Stimulated activated CD8-positive, alpha-beta memory T cell treated with anti-CD3 and anti-CD28 coated beads, Interleukin-2, amount 100 ng/mL, for 1 hour (primary cell): ENCODE measurements at places on chromosomes 5 and 9.

- no peak for DNase-seq
These were observed 312.3 kb downstream of the MED10 start for GRCh38 chr5:6066016-6066415.

GRCh38 chr9:32172256-32172655, 212.2 kb upstream of the ACO1 start:
- no peak for DNase-seq

- no peak for DNase-seq
These were observed 120.7 kb downstream of the PAPPA start for GRCh38 chr9:116274293-116274692.

GRCh38 chr5:2751592-2752021, at the start of gene IRX2:
TSS of gene IRX2 (minus strand) at chr5:2751677. CDS start at chr5:2751413, 264 bp downstream.
- no peak for DNase-seq

DNA sequence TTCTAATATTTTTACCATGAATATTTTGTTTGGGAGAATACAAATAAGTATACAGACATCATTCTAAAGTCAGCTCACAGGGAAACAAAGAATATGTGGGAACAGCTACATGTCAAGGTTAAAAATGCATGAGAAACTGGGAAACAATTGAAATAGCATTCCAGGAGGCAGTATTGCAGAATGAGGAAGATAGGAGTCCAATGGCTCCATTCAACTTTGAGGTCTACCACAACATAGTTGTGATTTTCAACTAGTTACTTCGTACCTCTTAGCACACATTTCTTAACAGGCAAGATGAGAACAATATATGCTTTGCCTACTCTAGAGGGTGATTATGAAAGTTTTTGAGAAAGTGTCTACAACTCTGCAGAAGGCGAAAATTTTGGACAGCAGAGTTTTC, 35.2 kb upstream of the CAST start:
- DNase-seq = no peak

DNA sequence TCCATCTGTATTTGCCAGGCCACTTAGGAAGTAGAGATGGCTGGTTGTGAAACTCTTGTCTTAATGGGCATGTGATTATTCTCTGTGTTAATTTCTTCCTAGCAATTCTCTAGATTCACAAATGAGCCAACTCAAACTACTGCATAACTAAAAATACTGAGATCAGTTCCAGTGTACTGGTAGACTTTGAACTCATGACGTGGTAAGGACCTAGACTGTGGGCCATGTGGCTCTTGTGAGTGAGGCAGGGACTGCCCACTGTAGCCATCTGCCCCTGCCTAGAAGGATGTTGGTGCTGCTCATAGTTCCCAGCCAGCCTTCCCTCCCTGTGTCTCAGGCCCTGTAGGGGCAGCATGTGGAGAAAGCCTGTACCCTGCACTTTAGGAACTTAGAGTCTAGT, 47.4 kb downstream of the CYSTM1 start:
- no peak for DNase-seq

DNA sequence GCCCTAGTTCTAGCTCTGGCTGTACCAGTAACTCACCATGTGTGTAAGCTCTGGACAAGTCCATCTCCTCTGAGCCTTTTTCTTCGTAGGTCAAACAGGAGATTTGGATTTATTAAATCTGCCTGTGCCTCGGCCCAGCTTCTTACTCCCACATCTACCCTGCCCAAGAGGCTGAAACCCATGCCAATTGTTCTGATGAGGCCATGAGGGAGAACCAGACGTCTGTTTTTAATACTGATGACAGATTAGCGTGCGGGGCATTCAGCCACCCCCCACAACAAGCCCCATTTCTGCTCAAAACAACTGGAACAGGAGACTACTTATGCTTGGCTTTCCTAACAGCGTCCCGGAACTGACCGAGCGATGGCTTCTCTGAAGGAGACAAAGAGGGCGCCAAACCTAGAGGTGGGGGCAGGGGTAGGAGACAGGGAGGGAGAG, 81.2 kb upstream of the TRIM32 start:
- DNase-seq = no peak

- DNase-seq = no peak
These were observed 19.1 kb upstream of the SLC31A2 start for GRCh38 chr9:113131689-113132151.

GRCh38 chr9:93814077-93814956, 140.8 kb downstream of the BARX1 start:
- DNase-seq = no peak

GRCh38 chr9:126695186-126695585, 81.5 kb downstream of the LMX1B start:
- no peak for DNase-seq

DNA sequence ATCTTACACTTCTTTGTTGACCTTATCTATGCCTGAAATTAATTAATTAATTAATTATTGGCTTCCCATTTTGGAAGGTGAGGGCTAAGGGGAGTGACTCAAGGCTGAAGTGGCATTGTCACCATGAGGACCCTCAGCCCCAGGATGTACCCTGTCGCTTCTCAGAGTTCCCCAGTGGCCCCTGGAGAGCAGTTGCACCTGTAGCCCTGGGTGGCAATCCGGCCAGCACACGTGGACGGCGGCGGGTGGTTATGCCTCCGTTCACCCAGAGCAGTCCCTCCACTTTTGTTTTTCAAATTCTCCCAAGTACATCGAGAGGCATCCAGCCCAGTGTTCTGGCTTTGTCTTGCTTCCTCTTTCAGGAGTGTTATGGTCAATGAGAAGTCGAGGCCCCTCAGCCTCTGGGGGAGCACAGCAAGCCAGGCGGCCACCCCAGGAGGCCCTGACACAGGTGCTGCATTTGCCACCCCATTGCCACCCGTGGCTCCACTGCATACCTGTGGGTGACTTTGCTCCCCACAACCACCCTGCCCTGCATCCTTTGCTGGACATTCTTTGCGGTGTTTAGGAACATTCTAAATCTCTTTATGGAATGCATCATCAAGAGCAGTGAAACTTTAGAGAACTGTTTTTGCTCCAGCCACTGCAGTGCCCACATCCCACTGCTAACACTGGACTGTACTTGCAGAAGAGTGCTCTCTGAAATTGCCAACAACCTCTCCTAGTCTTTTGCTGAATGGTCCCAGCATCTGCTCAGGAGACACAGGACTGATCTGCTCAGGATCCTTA, 11.5 kb upstream of the IRX2 start:
- no peak for DNase-seq

- no peak for DNase-seq
These were observed 185.6 kb downstream of the SNX18 start for GRCh38 chr5:54703133-54703532.

DNA sequence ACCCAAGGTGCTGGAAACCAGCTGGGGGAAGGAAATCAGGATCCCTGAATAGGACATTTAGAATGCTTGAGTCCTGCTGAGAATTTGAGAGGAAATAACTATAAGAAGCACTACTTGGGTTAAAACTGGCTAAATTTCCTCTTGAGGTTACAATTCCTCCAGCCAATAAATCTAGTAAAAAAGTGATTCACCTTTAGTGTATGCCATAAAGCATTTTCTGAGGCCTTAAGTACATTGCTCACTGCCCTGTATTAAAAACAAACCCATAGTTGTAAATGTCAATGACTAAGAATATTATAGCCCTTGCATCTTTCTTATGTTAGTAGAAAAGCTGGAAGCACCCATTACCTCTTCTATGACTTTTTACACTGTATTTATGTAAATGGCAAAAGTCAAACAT, 634.7 kb upstream of the ARRDC3 start:
- no peak for DNase-seq

- no peak for DNase-seq
These were observed 318.8 kb downstream of the PIK3R1 start for GRCh38 chr5:68534131-68534940.

DNA sequence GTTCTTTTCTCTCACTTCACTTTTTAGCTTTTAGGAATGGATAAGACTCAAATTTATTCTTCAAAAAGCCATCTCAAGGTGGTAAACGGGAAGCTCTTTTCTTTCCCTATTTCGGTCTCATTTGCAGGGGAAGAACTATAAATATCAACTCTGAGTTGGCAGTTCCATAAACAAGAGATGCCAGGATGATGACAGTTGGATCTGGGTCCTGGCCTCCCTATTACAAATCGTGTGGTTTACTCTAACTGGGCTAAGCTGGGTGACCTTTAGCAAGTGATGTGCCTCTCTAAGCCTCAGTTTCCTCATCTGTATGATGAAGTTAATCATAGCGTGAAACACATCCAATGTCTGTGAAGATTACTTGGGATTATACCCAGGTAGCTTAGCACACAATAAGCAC, 44.2 kb downstream of the TLE4 start:
- no peak for DNase-seq

GRCh38 chr5:62737766-62738165, 159.1 kb downstream of the LRRC70 start:
- no peak for DNase-seq

DNA sequence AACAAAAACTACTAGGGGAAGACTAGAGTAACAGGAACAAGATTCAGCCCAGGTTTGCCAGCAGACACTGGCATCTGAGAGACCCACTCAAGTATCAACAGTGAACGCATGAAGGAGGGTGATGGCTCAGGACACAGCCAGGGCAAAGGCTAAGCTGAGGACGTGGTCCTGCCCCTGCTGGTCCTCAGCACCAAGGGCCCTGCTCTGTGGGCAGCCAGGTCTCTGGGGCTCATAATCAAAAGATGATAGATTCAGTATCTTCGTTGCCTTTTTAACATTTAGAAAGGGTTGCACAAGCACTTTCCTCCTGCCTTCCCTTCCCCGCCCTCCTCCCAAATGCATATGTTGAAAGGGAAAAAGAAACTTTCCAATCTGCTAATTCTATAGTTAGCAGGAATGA, 31.5 kb downstream of the MACROH2A1 start:
- DNase-seq = no peak

DNA sequence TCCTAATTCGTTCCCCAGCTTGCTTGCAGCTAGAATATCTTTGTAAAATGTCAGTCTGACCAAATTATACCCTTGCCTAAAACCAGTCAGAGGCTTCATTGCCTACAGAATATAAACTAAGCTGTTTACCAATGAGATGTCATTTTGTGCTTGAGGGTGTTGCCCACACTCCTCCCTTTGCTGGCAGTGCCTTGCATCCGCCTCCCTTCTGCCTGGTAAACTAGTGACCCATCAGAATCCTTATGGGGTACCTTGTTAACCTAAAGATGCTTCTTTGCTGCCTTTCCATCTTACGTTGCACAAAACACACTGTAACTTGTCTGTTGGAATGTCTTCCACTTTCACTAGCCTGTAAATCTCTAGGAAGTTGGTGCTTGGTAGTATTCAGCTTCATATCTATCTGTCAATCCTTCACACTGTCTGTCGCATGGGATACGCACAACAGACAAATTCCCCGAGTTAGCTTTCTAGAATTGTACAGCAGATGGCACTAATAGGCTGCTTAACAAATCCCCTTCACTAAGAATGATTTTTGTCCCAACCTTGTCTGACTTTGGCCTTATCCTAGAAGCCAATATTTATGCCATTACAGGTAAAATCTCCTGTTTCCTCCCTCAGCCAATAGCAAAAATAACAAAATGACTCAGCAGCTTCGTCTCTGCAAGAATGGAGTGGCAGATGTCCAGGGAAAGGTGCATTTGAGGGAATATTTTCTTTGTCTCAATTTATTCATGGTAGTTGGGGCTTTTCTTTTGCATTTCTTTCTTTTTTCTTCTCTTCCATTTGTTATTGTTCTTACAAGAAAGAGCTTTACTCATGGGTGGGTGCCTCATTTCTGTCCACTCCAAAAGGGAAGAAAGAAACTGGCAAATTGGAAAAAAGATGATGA, 3.0 kb downstream of the NUDT2 start:
- no peak for DNase-seq

DNA sequence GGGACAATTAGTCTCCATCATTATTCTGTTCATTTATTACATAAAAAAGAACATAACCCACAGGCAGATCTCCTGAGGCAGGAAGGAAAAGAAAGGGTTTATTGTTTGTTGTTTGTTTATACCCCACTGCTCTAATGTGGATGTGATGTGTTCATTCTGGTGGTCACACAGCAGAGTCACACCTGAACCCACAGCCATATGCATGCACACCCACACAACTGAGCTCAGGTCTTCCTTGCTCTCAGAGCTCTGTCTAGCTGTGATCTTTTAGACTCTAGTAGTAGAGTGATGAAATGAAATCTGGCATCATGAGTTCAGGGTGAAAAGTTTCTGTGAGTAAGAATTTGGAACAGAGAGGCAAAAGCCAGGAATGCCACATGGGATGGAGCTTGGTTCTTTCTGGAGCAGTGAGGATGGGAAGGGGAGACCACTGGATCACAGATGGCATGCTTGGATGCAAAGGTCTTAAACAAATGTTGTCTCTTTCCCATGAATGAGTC, 227.0 kb downstream of the PAPPA start:
- DNase-seq = no peak

GRCh38 chr5:63439537-63439936, 522.7 kb downstream of the HTR1A start:
- DNase-seq = no peak

- DNase-seq = no peak
These were observed 88.6 kb downstream of the EHMT1 start for GRCh38 chr9:137707361-137707760.

DNA sequence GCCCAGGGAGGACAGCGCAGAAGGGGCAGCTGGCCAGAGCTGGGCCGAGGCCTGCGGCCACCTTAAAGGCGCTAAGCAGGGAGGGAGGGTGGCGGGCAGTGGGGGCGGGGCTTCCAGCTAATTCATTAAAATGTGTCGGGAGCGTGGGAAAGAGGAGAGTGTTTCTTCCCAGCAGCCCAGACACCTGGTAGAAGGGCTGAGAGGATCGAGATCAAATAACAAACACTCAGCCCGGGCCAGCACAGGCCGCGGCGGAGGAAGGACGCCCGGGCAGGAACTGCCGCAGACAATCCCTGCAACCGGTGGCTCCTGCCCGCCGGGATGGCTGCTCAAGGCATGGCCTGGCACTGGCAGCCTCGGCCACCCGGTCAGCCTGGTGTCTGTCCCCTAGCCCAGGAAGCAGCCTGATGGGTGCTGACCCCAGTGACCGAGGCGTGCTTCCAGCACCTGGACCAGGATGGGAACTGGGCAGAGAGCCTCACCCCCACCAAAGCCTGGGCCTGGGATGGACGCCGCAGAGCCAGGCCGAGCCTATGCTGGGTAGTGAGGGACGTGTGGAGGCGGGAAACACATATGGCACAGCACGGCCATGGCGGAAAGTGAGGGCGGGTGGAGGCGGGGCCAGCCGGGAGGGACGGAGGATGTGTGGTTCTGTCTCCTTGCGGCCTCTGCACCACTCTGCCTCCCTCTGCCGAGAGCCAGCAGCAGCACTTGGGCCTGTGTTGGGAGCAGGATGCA, 3.2 kb upstream of the NRARP start:
- peak; percentile 31 for DNase-seq

GRCh38 chr9:13904746-13905145, 409.2 kb downstream of the NFIB start:
- DNase-seq = no peak

DNA sequence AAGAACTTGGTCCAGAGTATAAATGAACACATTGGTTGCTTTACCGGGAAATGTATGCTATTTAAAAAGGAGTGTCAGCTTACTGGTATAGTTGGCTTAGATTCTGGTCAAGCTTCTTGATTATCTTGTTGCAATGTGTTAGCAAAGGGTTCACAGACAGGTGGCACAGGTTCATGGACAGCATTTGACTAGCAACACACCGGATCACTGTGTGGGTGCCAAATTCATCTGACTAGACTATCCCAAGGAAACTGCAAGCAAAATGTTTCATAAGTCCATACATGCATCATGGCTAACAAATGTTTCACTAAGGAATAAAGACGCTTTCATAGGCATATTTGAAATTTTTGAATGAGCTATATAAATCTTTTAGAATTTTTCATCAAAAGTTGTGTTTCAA, 274.1 kb downstream of the PLK2 start:
- no peak for DNase-seq

- DNase-seq = no peak
These were observed 14.6 kb upstream of the F2RL1 start for GRCh38 chr5:76804266-76804665.

GRCh38 chr9:125897481-125897880, 150.3 kb downstream of the PBX3 start:
- DNase-seq = no peak
